ENCODE measurements at places on chromosomes 2 and 18.

GRCh38 chr18:4586731-4587130, 131.6 kb upstream of the DLGAP1 start:
- no peak for DNase-seq

DNA sequence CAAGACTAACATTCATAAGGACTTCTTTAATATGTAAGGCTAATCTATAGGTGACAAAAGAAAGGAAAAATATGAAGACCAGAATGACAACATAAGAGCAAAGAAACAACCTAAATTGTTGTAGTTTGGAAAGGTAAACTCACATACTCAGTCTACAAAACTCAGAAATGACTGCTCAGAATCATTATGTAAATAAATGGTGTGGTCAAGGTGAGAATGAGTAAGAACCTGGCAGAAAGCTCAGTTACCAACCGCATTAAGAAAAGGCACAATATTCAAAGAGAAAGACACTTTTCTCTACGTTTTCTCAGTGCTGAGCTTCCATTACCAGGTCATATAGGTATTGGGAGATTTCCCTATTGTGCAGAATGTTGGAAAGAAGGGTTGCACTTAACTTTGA, 15.8 kb downstream of the ATF2 start:
- no peak for DNase-seq

- DNase-seq: no peak
Observed at GRCh38 chr2:12649602-12650400, 66.9 kb upstream of the TRIB2 start.

DNA sequence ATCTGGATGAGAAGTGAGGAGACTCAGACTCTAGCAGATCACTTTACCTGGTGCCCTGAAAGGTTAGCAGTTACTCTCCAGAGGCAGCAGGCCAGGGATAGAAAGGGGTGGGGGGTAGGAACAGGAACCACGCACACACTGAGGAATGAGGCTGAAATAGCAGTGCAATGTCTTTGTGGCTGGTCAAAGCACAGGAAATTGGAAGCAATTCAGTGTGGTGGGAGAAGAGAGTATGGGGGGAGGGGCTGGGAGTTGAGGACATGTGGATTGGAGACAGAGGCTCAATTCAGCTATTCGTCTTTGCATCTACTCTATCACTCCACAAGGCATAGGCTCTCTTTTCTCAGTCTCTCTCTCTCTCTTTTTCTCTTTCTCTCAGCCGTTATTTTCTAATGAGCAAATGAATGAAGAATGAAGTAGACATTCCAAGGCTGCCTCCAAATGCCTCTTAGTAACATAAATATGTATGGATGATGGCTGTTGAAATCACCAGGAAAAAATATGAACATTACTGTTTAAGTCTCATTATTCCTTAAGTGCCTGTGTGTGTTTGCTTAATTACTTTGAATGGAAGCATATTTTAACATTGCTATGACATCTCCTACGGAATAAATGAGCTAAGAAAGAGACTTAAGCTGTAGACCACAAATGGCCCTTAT, 979.4 kb downstream of the TSN start:
- no peak for DNase-seq

DNA sequence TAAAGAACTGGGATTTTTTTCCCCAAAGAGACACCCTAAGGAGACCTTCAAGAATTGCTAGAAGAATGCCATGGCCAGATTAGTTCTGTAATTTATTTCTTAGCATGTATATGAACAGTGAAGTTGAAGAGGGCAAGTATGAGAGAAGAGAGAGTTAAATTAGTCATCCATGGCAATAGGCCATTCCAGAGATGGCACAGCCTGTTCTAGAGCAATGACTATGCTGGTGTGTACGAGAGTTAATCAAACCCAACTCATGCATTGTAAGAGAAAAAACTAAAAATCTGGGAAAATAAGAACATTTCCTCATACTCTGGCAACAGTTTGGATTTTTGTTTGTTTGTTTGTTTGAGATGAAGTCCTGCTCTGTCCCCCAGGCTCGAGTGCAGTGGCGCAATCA, 112.1 kb upstream of the PIK3C3 start:
- DNase-seq: no peak

- DNase-seq: no peak
Observed at GRCh38 chr2:128422571-128422970, 103.9 kb upstream of the HS6ST1 start.

GRCh38 chr2:30234180-30234971, 3.0 kb downstream of the LBH start:
- DNase-seq: peak; percentile 40

DNA sequence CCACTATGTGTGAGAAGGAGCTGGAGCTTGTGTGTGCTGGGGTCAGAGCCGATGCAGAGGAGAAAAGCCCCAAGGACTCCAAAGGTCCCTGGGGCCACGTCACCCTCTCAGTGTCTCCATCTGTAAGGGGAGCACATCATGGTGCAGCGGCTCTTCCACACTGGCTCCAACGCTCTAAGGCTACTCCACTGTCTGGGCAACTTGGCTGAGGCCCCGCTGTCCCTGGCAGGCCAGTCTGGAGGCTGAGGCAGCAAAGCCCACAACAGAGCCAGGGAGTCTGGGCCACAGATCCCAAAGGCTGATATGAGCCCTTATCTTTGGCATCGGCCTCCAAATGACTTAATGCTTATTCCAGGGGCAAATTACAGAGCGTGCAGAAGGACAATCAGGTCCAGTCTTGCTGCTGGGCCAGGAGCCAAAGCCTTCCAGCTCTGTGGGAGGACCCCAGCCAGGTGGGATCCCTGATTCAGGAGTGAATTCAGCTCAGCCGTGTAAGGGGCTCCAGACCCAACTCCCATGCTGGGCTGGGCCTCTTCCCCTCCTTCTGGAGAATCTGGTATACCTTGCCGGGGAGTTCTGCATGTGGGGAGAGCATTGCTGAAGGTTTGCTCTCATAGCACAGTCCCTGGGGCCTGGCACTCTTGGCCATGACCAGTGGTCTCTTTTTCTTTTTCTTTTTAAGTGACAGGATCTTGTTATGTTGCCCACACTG, 1.8 kb upstream of the DUSP2 start:
- DNase-seq: no peak

DNA sequence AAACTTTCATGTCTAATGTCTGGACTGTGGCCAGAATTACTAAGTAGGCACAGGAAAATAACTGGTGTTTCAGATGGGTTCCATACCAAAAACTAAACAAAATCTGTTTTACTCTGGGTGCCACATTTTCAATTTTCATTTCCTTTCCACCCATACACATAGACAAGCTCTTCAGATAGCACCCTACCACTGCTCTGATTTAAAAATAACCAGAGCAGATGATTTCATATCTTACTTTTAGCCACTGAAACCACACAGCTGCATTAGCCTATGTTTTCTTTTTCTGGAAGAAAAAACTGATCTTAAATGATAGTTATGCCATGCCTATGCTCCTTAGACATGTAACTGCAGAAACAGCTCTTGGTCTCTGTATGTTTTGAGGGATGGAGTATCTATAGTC, 647.6 kb downstream of the CPS1 start:
- no peak for DNase-seq

- DNase-seq: no peak
Observed at GRCh38 chr2:10007921-10008808, 35.2 kb upstream of the KLF11 start.

DNA sequence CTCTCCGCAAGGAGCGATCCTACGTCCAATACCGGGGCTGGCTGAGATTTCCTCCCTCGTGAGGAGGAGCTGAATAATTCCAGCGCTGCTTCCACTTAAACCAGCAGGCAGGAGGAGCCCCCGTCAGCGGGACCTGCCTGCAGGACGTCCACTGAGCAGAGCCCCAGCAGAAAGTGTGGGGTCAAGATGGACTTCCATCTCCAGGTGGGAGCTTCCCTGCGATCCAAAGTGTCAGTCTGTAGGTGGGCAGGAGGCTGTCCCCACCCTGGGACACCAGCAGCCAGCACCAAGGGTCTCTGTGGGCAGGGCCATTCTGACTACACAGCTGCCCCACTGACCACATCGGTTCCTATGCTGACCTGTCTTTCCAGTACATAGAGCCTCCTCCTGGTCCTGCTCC, 462 bp upstream of the OTOS start:
- no peak for DNase-seq

GRCh38 chr2:187545238-187545751, 8.9 kb downstream of the TFPI start:
- no peak for DNase-seq

- DNase-seq: no peak
Observed at GRCh38 chr2:222451224-222451674, 26.9 kb downstream of the SGPP2 start.

DNA sequence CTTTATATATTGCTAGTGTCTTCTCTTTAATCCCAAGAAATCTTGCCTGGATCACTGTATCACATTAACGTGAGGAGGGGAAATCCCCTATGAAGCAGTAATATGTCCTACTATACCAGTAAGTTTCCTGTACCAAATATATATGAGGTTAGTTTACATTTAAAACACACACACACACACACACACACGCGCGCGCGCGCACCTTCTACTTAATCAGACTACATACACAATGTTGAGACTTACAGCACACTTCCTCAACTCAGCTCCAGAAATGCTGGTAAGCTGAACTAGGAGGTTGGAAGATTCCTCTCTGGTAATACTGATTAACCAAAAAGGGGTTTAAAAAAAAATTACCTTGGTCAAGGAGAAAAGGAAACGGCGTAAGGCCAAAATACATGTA, 49.3 kb downstream of the USP34 start:
- DNase-seq: peak; percentile 36

DNA sequence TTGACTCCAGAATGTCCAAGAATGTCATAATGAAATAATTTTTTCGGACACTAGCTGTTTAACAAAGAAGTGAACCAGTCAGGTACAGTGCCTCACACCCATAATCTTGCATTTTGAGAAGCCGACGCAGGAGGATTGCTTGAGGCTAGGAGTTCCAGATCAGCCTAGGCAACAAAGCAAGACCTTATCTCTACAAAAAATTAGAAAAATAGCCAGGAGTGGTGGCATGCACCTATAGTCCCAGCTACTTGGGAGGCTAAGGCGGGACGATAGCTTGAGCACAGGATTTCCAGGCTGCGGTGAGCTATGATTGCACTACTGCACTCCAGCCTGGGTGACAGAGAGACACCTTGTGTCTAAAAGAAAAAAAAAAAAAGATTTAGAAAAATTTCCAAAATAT, 235.8 kb upstream of the FN1 start:
- DNase-seq: no peak

DNA sequence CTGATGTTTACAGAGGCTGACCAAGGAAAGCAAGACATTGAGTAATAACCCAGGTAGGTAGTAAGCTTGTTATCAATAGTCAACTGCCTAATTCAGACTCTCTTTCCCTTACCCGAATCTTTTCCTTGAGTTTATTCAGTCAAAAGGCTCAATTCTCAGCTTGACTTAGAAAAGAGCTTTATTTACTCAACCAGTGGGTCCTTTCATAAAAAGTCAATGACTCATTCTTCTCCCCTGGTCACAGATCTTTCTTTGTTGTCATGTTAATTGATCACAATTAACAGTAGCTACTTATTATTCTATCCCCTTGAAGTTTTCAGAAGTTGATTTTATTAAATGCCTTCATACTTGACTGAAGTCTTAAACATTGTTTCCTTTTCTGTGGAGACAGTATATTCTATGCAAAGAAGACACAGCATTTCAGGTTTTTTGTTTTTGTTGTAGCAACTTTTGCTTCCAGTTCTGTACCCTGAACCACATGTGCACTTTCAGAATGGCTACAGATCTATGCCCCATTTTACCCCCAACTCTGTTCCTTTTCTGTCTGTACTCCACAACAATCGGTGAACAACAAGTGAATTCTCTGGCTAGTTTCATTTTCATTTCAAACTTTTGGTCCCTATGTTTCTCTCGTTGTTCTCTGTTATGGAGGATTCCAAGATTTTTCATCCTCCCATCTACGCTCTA, 428.3 kb downstream of the NCKAP5 start:
- no peak for DNase-seq

DNA sequence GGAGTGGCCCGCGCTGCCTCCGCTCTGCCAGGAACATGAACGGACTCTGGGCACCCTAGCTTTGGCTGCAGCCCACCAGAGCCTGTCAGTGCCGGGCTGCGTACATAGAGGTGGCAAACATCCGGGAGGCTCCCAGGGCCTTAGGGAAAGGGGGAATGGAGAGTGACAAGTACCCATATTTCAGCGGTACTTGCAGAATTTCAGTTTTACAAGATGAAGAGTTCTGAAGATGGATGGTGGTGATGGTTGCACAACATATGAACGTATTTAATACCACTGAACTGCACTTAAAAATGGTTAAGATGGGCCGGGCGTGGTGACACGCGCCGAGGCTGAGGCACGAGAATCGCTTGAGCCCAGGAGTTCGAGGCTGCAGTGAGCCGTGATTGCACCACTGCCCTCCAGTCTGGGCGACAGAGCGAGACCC, 873 bp downstream of the MTHFD2 start:
- DNase-seq: no peak

DNA sequence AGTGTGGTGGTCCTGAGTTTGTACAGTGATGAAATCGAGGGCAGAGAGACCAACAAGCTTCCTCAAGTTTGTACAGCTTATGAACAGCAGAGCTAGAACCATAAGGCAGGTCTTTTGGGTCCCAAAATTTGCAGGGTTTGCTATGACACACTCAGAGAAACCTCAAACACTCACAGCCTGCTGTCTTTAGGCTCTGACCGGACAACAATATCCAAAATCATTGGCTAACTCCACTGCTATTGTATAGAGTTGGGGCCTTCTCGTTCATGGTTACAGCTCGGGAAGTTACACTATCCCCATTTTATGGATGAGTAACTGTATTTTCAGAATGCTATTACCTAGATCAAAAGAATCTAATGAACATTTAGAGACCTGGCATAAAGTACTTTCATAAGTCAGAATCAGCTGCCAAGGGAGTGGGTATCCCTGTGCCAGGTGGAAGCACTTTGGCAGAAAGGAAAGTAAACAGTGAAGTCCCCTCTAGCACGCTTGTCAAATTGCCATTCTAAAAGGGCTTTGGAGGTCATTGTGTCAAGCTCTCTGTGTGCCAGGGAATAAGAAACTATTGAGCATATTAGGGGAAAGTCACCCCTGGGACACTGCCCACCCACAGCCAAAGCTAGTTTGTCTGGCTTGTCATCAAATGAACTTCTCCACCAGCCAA, 331.8 kb downstream of the ALK start:
- no peak for DNase-seq

- no peak for DNase-seq
Observed at GRCh38 chr2:168160897-168161296, 86.5 kb downstream of the STK39 start.

DNA sequence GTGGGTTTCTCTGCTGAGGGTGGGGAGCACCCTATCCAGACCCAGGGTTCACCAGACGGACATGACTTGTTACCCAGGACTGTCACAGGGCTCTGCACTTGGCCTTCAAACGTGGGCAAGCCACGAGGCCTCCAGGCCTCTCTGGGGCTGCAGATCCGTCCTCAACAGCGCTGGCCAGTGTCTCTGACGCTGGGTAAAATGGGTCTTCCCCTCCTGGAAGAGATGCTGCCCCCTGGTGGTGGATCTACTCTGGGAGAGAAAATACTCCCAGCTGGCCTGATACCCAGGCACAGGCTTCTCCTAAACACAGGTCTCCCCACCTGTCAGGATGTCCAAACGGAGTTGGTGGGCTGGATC, 3.7 kb downstream of the GPR17 start:
- DNase-seq: peak; percentile 89

Data from activated CD8-positive, alpha-beta memory T cell treated with anti-CD3 and anti-CD28 coated beads, Interleukin-2, amount 50 U/mL, for 4 hours (primary cell).